ENCODE measurements at places on chromosomes 2 and 18.

DNA sequence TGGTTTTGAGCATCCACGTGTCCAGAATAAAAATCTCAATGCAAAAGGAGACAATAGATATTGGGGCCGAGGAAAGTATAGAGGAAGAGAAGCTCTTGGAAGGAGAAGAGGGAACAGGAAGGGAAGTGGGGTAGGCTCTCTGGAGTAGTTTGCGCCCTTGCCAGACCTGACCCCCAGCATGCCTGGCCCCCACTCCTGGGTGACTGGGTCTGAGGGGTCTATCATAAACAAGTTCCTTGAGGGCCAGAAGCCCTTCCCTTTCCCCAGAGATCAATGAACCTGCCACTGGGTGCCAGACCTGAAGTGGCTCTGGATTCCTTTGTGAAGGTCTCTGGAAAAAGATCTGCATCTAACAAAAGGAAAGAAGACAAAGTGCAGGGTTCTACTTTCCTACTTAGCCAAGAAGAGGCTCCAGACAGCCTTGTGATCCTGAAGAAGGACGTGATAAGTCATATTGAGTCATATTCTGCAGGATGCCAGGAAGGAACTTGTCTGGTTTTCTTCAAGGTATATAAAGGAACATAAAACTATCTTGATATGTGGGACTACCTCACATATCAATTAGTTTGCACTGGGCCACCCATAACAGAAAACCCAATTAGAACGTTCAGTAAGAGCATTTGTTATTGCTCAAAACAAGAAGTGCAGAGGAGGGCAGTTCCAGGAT, 18.7 kb upstream of the ATOH8 start:
- no peak for DNase-seq

GRCh38 chr2:154495455-154495868, 203.0 kb upstream of the KCNJ3 start:
- DNase-seq, result no peak

- no peak for DNase-seq
These were observed 138.8 kb downstream of the ATAD2B start for GRCh38 chr2:23788100-23788499.

DNA sequence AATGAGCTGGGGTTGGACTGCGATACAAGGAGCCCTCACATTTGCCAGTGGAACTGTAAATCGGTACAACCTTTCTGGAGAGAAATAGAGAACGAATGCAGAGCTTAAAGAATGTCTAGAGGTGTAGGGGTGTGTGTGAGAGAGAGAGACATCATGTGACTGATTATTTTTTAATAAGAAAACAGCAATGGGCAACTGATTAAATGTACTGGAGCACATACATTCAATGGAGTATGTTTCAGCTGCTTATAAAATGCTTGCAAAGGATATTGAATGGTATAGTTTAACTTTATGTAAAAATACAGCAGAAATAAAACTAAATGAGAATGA, 391 bp upstream of the TMEM17 start:
- no peak for DNase-seq

DNA sequence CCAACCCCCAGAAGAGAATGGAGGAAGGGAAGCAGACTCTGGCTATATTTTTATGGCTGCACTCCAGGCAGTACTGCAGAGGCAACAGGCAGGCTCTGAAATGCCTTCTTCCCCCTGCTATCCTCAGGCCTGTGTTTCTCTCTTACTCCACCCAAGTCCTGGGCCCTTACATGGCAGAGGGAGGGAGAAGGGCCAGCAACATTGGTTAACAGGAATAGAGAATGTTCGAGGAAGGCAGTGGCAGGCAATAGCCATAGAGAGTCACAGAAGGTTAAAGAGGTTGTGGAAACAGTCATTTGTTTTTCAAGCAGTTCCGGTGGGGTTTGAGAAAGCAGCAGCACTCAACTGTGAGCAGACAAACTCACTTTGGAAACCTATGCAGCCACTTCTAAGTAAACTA, 15.1 kb upstream of the DARS1 start:
- DNase-seq, result no peak

DNA sequence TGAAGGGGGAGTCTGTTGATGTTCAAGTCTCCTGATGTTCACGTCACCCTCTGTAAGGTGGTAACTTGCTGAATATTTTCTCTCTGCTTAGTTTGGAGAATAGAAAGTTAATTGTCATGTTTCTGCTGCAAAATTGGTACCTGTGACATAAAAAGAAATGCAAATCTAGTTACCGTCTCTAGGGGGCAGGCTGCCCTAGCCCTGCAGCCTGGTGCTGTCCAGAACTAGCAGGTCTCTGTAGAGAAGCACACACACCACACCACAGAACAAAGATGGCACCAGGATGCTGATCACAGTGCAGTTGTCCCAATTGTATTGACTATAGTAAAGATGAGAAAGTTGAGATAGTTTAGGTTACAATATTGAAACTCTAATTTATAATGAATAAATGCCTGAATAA, 47.0 kb downstream of the SLC9A4 start:
- DNase-seq, result no peak

DNA sequence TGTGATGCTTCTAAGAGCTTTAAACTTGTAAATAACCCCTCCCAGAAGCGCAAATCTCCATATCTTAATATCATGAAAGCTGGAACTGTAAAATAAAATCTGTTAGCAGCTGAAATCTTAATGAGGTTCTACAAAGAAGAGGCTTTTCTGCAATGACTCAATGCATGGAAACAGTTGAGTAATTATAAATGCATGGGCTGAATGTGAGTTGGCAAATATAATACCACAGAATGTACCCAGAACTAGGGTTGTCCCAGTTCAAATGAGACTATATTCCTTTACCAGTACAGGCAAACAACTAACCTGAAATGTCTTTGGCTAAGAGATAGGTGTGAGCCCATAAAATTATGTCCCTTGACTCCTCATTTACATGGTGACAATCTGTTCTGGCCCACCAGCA, 52.9 kb downstream of the SATB2 start:
- DNase-seq, result no peak

DNA sequence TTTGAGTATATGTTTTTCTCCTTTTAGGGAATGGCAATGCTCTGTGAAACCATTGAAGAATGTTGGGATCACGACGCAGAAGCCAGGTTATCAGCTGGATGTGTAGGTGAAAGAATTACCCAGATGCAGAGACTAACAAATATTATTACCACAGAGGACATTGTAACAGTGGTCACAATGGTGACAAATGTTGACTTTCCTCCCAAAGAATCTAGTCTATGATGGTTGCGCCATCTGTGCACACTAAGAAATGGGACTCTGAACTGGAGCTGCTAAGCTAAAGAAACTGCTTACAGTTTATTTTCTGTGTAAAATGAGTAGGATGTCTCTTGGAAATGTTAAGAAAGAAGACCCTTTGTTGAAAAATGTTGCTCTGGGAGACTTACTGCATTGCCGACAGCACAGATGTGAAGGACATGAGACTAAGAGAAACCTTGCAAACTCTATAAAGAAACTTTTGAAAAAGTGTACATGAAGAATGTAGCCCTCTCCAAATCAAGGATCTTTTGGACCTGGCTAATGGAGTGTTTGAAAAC, 82.3 kb downstream of the ACVR2A start:
- no peak for DNase-seq

DNA sequence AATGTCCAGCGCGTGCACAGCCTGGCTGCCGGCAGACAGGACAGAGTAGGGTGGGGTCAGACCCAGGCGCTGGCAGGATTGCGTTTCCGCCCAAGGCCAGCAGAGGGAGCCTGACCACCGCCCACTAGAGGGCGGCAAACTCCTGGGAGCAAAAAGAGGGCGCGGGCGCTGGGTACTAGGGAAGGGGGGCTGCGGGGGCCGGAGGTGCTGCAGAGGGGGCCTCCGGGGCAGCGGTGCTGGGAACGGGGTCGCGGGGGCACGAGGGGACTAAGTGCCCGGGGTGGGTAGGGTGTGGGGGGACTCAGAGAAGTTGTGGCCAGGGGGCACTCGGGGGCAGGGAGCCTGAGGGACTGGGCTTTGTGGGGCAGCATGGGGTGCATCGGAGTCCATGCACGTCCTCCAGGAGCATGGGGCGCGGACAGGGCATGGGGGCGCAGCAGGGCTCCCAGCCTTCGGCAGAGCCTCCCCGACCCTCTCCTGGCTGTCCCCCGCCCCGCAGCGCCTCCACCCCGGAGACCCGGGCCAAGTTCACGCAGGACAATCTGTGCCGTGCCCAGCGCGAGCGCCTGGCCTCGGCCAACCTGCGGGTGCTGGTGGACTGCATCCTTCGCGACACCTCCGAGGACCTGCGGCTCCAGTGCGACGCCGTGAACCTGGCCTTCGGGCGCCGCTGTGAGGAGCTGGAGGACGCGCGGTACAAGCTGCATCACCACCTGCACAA, 3.2 kb downstream of the TEKT4 start:
- DNase-seq, result no peak
